ENCODE measurements at places on chromosomes 11 and 22. TPM values are rescaled to one million over a fixed set of nuclear protein-coding genes. Genes with fewer than 3 reads are reported as not detected.

GRCh38 chr11:29280452-29280851 lies 736.4 kb downstream of the KCNA4 start:
- DNase-seq: no peak

DNA sequence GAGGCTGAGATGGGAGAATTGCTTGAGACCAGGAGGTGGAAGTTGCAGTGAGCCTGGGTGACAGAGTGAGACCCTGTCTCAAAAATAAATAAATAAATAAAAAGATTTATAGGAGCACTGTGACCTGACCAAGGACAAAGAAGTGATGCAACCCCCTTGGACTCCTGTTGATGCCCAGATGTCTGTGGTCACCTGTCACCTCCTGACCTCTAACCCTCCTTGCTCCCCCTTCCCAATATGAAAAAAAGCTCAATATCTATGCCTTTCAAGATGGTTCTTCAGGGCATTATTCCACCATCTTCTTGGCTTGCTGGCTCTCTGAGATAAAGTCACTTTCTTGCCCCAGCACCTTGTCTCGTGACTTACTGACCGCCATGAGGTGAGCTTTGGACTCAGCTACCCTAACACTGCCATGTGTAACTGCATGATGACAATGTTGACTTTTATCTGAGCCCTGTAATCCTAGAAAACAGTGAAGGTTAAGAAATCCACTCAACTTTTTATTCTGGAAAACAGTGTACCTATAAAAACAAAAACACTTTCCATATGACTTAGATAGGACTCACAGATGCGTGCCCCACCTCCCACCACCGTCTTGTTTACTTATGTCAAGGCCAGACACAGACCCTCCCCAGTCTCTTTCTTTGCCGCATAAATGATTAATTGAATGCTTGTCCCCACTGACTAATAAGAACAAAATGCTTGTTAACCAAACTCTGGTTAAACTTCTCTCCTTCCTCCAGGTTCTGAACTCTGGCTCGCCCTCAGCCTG lies 360.5 kb downstream of the BUD13 start:
- no peak for DNase-seq

Gene GNB1L
- 5.7 TPM for polyA plus RNA-seq

- no peak for DNase-seq
These were observed 404.5 kb downstream of the LARGE1 start for GRCh38 chr22:33515795-33516194.

GRCh38 chr11:64164392-64165312 lies 1.3 kb downstream of the MACROD1 start:
- DNase-seq: no peak

- DNase-seq: no peak
These were observed 10.8 kb downstream of the ARAP1 start for GRCh38 chr11:72741429-72741833.

GRCh38 chr22:37133304-37134018 lies 16.3 kb downstream of the IL2RB start:
- DNase-seq: no peak

Gene CD3G
- polyA plus RNA-seq: 0.24 TPM

- DNase-seq: no peak
These were observed 44.4 kb upstream of the BID start for GRCh38 chr22:17818649-17819048.

GRCh38 chr11:9861860-9862725 lies 198.2 kb downstream of the SWAP70 start:
- no peak for DNase-seq

Gene CSNK2A3
- 0.96 TPM for polyA plus RNA-seq

DNA sequence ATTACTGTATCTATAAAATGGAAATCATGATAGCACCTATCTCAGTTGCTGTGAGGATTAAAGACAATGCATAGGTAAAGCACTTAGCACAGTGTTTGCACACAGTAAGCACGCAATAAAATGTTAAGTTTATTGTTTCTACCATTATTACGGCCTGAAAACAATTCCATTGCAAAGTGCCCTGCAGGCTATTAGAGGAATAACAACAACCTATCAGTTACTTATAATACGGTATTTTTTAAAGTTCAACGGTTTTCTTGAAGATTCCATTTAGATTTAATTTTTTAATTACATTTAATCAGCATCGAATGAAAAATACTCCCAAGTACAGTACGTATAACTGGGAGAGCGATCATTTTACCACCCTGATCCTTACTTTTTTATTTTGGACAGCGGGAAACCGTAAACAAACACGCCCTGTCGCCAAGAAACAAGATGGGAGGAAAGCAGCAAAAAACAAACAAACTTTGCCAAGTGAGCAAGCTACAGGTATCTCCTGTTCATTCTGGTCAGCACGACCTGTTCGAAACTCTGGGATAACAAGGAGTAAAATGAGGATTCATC lies 893 bp downstream of the SLC36A4 start:
- peak; percentile 23 for DNase-seq

GRCh38 chr22:29690476-29690875 lies 29.3 kb upstream of the CABP7 start:
- no peak for DNase-seq

DNA sequence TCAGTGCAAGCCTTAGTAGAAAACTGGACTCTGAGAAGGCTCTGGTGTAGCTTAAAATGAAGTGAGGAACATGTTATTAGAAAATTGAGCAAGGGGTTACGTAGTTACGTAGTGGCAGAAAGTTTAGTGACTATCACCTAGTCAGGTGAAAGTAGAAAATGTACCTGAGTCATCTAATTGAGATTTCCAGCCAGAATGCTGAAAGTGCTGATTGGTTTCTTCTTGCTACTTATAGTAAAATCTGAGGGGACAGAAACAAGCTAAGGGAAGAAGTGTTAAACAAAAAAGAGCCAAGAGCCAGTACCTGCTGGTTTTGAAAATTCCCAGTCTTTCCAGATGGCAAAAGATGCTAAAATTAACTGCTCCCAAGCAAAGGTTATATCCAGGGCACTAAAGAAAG lies 29.4 kb downstream of the ZNF280B start:
- no peak for DNase-seq

Gene OR10S1
- polyA plus RNA-seq: not detected

DNA sequence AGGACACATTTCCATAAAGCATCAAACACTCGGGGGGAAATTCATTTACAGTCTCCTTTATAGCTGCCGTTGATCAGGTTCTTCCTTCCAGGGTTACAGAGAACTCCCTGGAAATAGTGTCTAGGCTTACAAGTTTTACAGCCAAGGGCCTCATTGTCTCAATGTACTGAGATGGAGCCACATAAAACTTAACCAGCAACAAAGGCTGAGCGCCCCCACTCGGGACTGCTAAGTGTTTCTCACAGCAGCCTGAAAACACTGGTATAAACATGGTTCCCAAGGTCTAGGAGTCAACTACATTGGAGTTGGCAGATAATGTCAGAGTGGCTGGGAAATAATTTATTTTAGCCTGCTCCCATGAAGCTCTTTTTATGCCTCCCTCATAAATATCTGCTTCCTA lies 686.2 kb downstream of the OPCML start:
- DNase-seq: no peak

Gene FOLR1
- 49.6 TPM for polyA plus RNA-seq

DNA sequence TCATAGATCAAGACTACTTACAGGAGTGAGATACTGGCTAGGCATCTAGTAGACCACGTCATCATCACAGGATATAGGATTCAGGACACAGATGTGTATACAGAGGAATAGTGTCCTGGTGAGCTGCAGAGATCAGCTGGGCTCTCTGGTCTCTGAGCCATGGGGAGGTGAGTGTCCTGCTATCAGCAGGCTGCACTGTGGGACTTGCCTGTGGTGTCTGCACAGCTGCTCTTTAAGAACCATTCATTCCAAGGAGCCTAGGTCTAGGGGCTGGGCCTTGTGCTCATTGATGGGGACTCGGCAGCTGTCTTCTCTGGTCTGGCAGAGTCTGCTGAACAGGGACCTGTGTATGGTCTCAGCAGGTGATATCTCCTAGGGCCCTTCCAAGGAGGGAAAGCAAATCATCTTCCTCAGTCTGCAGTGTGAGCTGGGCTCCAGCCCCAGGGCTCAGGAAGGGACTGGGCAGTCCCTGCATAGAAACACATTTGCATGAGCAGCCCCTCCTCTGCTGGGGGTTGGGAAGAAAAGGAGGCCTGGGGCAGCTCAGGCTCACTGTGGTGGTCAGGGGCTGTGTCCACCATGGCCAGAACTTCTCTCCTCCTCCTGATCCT lies 66.1 kb upstream of the VPREB1 start:
- no peak for DNase-seq

GRCh38 chr22:38203855-38204514 lies 2.2 kb downstream of the MAFF start:
- DNase-seq: no peak

DNA sequence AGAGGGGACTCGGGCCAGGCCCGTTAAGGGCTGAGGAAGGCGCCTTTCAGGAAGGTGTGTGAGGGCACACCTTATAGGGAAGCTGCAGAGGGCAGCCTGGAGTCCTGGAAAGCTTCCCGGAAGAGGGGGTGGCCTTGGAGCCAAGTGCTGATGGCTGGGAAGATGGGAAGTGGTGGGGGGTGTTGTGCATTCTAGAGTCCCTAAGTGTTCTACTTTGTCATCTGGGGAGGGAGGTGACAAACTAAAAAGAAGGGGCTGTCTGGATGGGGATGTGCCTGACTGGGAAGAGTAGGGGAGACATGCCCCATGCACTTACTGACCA lies 6.8 kb downstream of the ZDHHC8 start:
- no peak for DNase-seq

- DNase-seq: no peak
These were observed 18.6 kb downstream of the TMEM258 start for GRCh38 chr11:61773809-61774208.

DNA sequence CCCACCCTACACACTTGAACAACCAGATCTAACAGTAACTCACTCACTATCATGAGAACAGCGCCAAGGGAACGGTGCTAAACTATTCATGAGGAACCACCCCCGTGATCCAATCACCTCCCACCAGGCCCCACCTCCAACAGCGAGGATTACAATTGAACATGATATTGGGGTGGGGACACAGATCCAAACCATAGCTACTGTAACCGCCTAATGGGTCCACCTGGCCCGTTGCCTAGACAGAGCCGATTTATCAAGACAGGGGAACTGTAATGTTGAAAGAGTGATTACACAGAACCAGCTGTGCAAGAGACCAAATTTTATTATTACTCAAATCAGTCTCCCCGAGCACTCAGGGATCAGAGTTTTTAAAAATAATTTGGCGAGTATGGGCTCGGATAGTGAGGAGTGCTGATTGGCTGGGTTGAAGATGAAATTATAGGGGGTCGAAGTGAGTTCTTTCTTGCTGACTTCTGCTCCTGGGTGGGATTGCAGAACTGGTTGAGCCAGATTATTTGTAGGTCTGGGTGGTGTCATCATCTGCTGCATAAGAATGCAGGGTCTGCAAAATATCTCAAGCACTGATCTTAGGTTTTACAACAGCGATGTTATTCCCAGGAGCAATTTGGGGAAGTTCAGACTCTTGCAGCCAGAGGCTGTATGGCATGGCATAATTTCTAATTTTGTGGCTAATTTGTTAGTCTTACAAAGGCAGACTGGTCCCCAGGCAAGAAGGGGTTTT lies 17.9 kb upstream of the ZC3H12C start:
- DNase-seq: no peak

Gene MMP8
- 0.05 TPM for polyA plus RNA-seq

DNA sequence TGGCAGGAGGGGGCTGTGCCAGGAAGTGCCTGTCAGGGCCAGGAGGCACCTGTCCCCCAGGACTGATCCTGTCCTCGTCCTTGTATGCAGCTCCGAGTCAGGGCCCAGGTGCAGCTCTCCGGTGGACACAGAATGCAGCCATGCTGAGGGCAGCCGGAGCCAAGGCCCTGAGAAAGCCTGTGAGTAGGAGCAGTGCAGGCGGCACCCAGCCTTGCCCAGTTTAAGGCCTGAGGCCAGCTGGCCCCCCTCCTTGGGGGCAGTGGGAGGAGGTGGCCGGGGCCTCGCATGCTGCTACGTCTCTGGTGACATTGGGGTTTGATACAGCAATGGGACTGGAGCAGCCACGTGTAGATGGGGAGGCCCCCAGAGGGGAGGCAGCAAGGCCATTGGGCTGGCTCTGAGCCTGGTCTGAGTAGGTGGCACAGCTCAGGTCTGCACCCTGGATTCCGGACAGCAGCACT lies 34.9 kb downstream of the SBF1 start:
- DNase-seq: no peak

DNA sequence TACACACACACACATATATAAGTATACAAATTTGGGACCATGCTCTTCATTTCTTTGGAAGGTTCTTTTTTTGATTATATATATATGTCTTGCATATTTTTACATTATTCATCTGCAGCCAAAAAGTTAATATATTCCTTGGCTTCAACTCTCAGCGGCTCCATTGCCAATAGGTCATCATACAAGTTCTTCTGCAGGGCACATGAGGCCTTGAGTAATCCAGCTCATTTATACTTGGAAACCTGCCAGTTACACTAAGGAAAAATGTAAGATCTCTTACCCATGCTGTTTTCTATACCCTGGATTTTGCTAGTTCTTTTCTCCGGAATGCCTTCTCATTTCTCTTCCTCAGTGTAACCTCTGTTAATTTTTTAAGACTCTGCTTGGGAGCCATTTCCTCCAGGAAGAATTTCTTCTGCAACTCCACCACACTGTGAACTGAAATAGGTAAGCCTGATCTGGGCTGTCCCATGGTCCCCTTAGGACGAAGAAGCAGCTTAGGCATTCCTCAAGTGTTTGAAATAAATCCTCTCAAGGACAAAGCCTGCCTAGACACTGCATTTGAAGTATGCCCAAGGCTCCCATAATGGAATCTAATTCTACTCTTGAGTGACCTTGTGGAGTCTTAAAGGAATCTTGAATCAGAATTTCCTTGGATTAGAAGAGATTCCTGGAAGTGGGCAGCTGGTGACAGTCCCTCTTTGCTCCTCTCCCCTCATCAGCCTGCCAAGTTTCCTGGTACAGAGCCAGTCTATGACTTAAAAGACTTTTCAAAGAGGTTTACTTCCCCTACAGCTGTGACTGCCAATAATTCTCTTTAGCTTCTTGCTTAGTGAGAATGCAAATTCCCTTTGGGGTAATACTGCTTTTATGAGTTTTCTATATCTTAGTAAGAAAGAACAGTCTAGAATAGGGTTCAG lies 182.8 kb downstream of the C11orf87 start:
- no peak for DNase-seq

GRCh38 chr11:44018127-44018521 lies 29.7 kb upstream of the ACCSL start:
- DNase-seq: no peak

GRCh38 chr11:8638300-8638699 lies 44.2 kb downstream of the TRIM66 start:
- DNase-seq: no peak

Gene CRYBB1
- polyA plus RNA-seq: 0.47 TPM

GRCh38 chr11:13030857-13031256 lies 21.7 kb downstream of the RASSF10 start:
- no peak for DNase-seq
